AML-193 (cell line): ENCODE measurements at places on chromosomes 1 and 21.

DNA sequence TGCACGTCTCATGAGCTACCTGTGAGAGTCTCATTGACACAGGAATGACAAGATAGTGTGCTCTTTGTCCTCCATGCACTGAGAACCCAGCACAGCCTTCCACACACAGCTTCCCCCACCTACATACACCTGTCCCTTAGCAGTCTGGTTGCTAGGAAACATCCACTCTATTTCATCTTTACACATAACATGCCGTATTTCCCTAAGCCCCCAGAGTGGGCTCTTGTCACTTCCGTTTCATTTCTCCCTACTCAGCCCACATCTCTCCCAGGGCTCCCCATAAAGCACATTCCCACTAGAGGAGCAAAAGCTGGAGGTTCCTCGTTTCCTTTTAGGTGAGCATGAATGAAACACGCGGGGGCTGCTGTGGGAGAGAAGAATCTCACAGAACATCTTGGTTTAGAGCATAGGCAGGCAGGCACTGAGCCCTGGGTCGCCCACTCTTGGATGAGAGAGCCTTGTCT lies 137.1 kb downstream of the ETS2 start:
- DNase-seq: no peak

GRCh38 chr1:113531321-113531720 lies 141.0 kb downstream of the MAGI3 start:
- no peak for DNase-seq

DNA sequence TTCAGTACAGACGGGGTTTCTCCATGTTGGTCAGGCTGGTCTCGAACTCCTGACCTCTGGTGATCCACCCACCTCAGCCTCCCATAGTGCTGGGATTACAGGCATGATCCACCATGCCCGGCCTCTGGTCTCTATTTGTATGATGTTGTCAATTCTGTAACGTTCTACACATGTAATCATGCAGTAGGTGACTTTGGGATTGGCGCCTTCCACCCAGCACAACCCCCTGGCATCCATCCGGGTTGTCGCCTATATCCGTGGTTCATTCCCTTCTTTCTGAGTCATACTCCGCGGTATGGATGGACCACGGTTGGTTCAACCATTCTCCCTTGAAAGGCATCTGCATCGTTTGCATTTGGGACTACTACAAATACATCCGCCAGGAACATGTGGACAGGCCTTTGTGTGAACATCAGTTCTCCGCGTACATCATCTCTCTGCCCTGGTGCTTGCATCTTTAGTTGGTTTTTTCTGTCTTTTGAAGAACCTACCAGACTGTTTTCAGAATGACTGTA lies 72.1 kb downstream of the PDE9A start:
- DNase-seq: no peak

GRCh38 chr1:92902406-92902744 lies 58.9 kb downstream of the DIPK1A start:
- no peak for DNase-seq

DNA sequence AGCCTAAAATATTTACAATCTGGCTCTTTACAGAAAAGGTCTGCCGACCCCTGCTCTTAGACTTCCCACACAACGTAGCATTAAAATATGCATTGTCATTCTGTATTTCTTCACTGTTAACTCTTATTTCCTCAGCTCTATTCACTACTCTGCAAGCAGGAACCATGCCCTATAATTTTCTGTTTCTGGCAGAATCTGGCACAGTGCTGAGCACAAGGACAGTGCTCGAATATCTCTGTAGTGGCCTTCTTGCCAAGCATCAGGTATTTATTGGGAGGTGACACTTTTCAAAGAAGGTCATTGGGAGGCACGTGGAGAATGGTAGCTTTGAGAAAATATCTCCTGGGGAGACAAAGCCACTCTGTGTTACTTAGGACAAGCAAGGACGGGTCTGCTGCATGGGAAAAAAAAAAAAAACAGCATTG lies 77.9 kb downstream of the PSMG1 start:
- peak; percentile 64 for DNase-seq

DNA sequence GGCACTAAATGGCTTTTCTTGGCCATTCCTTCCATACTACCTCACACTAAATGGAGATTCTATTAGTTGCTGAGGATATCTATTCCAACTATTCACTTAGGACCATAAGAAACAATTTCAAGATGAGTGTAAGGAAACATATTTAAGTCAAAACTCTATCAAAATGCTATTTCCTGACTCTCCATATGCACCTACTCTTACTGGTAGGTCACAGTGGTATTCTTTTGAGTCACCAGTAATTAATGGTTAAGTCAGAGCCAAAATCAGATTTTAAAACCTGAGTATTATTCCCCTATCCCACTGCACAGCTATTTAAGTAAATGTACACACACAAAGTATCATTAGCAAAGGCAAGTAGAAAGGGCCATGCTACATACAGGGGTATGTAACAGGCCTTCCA lies 50.3 kb downstream of the ARID4B start:
- DNase-seq: no peak
